ENCODE measurements at places on chromosomes 2 and 18.
A peak's percentile ranks its signal among the peaks of the same experiment; 100 is the strongest.

- no peak for DNase-seq
Observed at GRCh38 chr2:149393614-149394013, 63.2 kb downstream of the LYPD6 start.

GRCh38 chr2:233470011-233470687 is 96.4 kb downstream of the USP40 start:
- no peak for DNase-seq

- DNase-seq, result no peak
Observed at GRCh38 chr18:78688916-78689315, 290.7 kb upstream of the SALL3 start.

GRCh38 chr2:74033375-74033774 is 48.7 kb downstream of the TET3 start:
- DNase-seq, result no peak

DNA sequence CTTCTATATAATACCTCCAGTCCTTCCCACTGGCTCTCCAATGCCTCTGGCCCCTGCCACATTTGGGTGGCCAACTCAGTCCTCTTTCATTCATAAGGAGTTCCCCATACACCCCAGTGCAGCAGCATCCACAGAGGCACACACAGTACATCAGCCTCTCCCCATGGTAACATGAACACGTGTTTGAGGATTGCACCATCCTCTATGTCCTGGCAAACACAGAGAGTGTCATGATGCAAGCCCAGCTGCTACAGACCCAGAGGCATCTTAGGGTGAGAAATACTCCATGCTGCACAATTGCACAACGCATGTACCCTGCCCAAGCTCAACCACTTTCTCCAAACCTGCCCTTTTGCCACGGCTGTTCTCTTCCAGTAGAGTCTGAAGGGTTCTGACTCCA is 11.5 kb downstream of the IGFBP5 start:
- DNase-seq, result no peak

GRCh38 chr2:19540739-19541525 is 182.5 kb upstream of the OSR1 start:
- no peak for DNase-seq

DNA sequence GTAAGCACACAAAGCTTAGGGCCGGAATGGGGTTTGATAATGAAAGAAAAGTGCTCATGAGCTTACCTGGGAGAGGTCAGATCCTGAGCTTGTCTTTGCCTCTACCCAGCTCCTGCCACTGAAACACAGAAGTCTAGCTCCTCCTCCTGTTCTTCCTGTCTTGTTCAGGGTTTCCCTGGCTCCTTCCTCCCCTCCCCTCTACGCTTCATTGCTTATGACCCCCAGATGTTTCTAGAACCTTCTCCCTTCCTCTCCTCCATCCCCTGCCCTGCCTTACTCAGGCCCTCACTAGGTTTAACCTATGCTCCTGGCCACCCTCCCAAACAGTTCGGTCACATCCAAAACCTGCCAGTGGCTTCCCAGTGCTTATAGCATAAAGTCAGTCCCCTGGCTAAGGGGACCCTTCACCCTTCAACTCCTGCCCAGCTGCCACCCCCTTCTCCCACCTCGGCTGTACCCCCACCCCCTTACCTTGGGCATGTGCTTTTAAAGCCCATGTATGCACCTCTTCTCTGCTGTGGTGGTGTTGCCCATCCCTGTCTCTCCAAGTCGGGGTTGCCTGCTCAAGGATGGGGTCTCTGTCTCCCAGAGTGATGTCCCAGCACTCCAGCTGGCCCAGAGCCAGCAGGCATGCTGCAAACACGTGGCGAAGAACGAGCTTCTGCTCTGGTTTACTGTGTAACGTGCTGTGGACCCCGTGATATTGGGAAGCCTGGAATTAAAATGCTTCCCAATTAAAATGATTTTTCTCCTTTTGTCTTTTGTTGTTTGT is 233.6 kb downstream of the TPGS2 start:
- no peak for DNase-seq

GRCh38 chr18:68714366-68714711 is 569 bp downstream of the TMX3 start:
- no peak for DNase-seq

- peak; percentile 13 for DNase-seq
Observed at GRCh38 chr2:232363784-232364615, 14.6 kb upstream of the ALPP start.

GRCh38 chr2:232463701-232464543 is 8.0 kb downstream of the ALPI start:
- no peak for DNase-seq

GRCh38 chr2:231710799-231711676 is 2.7 kb downstream of the PTMA start:
- peak; percentile 15 for DNase-seq

GRCh38 chr2:45879406-45879805 is 227.9 kb downstream of the PRKCE start:
- DNase-seq, result no peak

DNA sequence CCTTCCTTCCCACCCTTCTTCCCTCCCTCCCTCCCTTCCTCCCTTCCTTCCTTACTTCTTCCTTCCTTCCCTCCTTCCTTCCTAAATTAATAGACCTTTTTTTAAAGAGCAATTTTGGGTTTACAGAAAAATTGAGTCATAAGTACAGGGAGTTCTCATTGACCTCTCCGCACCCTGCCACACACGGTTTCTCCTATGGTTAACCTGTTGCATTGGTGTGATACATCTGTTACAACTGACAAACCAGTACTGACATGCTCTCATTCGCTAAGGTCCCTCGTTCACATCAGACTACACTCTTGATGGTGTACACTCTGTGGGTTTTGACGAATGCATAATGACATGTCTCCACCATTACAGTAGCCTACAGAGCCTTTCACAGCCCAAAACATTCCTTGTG is 11.6 kb upstream of the SDC1 start:
- no peak for DNase-seq

GRCh38 chr2:101622210-101623030 is 75.1 kb upstream of the MAP4K4 start:
- no peak for DNase-seq

- DNase-seq, result no peak
Observed at GRCh38 chr2:105888625-105889024, 143.9 kb downstream of the NCK2 start.

DNA sequence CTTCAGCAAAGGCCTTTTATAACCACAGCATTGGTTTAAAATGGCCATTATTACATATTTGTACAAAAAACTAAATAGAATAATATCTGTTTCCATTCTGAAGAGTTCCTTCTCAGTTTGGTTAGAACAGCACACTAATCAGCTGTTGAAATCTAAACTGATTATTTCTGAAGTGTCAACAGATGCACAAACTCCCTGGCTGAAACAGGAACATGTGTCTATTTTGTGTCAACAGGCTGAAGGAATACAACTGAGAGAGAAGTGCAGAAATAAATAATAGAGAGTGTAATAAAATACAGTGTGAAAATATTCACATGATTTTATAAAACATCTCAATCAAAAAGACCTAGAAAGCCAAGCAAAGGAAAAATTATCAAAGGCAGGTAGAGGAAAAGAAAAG is 29.7 kb downstream of the IKZF2 start:
- DNase-seq, result no peak

DNA sequence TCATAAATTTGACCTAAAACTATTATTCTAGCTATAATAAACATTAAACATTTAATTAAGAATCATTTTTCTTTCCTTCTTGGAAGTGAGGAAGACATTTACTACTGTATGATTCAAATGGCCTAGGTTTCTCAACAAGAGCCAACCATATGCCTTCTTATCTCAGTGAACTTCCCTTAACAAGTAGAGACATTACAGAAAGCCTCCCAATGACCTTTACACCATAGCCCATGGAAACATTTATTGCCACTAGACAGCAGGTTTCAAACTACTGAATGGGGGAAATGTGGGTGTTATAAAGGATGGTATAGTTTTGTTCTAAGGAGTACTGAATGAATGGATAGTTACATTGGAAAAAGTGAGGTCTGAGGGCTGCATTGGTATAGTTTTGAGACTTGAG is 349.4 kb upstream of the SPRED2 start:
- DNase-seq, result no peak

- no peak for DNase-seq
Observed at GRCh38 chr2:106789185-106789584, 96.8 kb downstream of the ST6GAL2 start.

GRCh38 chr2:27312152-27312551 is 3.9 kb upstream of the UCN start:
- no peak for DNase-seq

- no peak for DNase-seq
Observed at GRCh38 chr2:183488421-183488820, 364.2 kb downstream of the NUP35 start.

GRCh38 chr2:210199186-210199765 is 26.0 kb downstream of the ACADL start:
- DNase-seq, result peak; percentile 12

- DNase-seq, result no peak
Observed at GRCh38 chr18:42181474-42181873, 226.4 kb downstream of the PIK3C3 start.

GRCh38 chr2:217714287-217714751 is 288.5 kb downstream of the TNS1 start:
- DNase-seq, result no peak

DNA sequence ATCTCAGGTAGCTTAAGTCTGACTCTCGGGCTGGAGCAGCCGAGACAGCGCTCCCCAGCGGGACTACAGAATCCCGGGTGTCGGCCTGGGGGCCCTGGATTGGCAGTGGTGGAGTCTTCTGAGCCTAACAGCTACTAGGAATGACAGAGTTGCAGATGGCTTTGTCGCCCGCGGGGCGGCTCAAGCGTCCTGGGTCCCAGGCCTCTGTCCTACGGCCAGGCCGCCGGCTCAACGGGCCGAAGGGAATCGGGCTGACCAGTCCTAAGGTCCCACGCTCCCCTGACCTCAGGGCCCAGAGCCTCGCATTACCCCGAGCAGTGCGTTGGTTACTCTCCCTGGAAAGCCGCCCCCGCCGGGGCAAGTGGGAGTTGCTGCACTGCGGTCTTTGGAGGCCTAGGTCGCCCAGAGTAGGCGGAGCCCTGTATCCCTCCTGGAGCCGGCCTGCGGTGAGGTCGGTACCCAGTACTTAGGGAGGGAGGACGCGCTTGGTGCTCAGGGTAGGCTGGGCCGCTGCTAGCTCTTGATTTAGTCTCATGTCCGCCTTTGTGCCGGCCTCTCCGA is 8.8 kb downstream of the SIX2 start:
- DNase-seq, result no peak

DNA sequence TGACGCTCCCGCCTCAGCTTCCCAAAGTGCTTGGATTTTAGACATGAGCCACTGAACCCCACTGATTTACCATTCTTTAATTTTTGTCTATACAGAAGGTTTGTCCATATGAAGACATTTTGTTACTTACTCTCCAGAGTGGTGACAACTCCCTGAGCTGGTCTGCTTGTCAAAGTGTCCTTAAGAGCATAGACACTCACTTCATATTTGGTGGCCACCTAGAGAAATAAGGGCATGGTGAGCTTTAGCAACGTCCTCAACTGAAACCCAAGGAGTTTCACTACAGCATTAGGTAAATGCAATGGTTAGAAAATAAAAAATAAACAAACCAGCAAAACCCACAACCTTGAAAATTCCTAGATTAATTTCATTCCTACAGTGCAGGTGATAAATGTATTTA is 57.8 kb downstream of the FN1 start:
- DNase-seq, result no peak

DNA sequence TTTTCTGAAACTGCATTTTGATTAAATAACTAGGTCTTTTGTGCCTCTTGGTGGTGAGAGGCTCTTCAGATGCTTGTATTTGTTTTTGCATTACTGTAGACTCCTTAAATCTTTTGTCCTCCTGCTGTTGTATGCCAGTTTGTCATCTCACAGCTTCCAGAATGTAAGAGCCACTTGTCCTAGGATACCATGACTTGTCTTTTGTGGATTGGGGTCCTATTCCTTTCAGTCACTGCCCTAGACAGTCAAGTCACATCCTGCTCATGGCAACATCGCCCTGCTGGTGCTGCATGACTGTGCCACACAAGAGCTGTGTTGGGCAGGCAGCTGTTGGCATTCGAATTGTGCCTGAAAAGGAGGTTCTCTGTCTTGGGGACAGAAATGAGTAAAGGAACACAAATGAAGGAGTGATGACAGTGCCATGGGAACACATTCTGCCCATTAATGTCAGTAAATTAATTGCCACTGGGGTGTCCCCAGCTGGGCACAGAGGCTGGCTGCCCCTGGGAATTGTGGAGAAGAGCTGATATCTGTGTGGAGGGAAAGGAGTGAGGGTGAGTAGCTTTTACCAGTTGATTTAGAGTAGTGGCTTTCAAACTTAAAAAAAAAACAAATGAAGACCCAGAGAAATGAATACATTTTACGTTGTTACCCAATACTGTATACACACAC is 140.3 kb downstream of the ARL6IP6 start:
- DNase-seq, result no peak

DNA sequence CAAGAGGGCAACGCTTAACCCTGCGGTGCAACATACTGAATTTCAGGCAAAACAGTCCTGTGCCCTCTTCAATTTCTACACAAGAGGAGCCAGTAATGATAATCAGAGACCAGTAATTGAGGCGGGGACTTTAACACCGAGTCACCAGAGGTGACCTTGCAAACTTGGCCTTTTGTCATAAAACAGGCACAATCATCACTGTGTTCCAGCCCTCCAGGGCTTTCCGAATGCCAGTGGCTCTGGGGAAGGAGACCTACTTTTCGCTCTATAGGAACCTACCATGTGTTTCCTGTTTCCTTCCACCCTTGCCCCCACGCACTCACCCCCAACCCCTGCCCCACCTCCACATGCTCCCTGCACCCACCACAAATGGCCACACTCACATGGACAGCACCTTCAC is 47.2 kb upstream of the LOXHD1 start:
- DNase-seq, result no peak

- peak; percentile 23 for DNase-seq
Observed at GRCh38 chr2:50492477-50492851, 539.5 kb downstream of the NRXN1 start.

DNA sequence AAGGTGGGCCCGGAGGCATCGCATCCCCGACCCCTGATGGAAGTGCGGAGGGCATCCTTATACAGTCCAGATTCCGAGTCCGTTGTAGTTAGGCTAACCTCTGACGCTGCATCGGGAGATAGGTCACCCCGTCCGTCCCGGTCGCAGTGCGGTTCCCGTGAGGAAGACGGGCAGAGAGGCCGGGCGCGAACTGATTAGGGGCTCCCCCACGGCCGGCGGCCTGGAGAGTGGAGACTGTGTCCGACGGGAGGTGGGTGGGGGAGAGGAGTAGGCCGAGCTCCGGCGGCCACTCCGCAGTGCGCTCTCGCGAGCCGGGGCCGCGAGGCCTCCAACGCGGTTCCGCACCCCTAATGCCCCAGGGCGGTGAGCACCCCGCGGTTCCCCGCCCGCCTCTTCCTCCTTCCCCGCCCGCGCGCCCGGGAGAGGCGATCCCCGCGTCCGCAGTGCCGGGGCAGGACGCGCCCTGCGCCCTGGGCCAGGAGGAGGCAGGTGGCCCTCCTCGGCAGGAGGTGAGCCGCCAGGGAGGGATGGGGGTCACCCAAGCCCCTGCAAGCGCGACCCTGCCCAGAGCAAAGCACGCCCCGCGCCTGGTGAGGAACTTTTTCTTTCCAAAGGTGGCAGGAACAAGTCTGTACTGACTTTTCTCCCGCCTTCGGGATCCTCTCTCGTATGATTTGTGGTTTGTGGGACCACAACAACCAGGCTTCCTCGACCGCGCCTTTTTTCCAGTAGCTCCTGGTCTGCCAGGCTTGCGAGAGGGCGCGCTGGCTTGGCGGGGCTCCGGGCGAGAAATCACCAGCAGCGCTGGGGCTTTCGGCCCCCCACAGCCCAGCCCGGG is 1.4 kb upstream of the SP5 start:
- DNase-seq, result no peak

GRCh38 chr2:216694826-216695217 is 527 bp downstream of the IGFBP5 start:
- no peak for DNase-seq

- DNase-seq, result no peak
Observed at GRCh38 chr2:88871336-88871735, 179.9 kb downstream of the RPIA start.

- DNase-seq, result no peak
Observed at GRCh38 chr18:2851771-2852170, 5.0 kb downstream of the EMILIN2 start.
